T-helper 17 cell (primary cell): ENCODE measurements at places on chromosomes 13 and 19.

- no peak for DNase-seq
Measured at GRCh38 chr13:94327318-94327717, 152.2 kb downstream of the DCT start.

DNA sequence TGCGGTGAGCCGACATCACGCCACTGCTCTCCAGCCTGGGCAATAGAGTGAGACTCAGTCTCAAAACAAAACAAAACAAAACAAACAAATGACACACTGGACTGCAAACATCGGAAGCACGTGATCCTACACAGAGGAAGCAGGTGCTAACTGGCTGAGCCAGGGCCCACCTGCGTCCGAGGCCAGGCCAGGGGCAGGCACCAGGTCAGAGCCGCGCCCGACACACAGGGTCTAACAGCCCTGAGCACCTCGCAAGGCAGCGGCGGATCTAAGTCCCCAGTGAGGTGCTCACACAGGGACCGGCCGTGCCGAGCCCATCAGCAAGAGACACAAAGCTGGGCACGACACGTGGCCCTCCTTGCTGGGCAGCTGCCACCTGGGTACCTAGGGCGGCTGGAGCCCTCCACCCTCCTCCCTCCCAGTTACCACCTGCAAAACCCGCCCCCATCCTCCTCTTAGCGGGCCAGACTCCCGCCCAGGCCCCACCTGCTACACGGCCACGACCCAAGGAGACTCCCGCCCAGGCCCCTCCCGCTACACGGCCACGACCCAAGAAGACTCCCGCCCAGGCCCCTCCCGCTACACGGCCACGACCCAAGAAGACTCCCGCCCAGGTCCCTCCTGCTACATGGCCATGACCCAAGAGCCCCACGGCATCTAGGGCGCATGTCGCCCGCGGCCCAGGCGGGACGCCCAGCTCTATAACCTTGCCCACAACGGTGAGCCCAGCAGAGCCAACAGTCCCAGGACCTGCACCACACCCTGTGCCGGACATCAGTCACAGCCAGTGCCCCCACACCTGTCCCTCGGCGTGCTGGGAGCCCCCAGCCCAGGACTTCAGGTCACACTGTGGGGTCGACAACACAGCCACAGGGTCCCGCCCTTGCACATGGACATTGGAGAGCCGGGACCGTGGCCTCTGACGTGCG lies 15.6 kb downstream of the AP3D1 start:
- no peak for DNase-seq

DNA sequence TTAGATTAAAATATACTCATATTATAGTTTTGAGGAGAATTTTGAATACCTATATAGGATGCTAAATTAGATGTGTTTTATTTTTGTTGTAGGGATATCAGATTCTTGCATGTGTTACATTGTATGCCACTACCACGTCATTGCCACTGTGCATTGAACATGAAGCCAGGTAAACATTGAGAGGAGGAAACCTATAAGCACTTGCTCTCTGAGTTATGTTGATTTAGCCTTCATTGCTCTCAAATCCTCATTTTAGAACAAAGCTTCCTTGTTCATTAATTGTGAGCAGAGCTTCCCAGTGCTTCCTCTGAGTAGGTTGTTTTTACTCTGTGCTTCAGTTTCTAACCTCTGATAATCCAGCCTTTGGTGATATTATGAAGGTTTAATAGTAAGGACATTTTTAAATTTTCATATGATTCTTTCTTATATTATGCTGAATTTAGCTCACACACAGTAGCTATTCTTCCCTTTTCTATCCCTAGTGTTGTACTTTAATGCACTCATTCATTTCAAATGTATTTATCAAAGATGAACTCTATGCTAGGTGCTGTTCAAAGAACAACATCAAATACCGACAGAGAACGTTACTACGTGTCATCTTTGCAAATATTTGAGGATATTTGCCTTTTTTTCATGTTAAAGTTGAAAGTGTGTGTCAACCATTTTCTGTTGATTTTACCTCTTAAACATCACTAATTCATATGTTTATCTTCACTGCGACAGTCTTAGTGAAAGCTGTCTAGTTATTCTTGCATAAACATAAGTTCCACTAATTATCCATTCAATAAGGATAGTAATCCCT lies 1448.0 kb upstream of the MIR17HG start:
- no peak for DNase-seq

DNA sequence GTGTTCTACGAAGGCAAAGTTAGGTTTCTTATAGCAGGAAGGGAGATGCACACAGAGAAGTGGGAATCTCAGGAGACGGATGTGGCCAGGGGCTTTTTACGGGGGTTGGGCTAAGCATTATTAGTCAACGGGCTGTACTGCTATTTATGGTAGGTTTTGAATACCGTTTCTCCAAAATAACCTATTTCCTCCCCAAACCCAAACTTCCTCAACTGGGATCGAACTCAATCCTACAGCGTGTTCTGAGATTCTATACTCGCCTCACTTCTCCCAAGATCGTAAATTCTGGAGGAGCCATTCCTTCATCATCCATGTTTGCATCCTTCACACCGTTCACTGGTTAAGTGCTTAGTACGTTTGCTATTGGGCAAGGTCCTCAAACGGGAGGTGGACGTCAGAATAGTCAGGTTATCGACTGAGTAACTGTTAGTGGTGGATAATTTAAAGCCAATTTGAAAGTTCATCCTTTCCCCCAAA lies 1.2 kb upstream of the TRIM13 start:
- DNase-seq, result no peak

DNA sequence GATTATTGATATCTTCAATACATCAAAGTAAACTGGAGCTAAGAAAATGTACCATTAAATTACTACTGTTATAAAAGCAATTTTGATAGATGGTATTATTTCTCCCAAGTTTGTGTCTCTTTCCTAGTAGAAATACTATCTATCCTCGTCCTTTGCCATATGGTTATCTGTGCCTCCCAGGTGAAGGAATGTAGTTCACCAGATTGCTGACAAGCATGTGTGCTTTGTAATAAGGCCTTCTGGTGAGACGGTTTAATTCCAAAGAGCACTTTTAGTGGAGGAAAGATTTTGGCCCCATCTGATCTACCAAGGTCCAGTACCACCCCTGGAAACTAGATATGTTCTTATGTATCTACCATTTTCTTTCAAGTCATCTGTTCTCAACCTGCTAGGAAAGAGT lies 243.6 kb downstream of the DLEU7 start:
- no peak for DNase-seq

- no peak for DNase-seq
Measured at GRCh38 chr19:43422689-43423066, 8.0 kb downstream of the TEX101 start.

- DNase-seq, result peak; percentile 35
Measured at GRCh38 chr19:3507371-3508120, 1.4 kb downstream of the FZR1 start.

GRCh38 chr13:24625870-24626849 lies 54.0 kb upstream of the ATP12A start:
- no peak for DNase-seq

GRCh38 chr19:49924004-49924880 lies 4.8 kb upstream of the ATF5 start:
- no peak for DNase-seq

GRCh38 chr13:35500144-35500543 lies 23.7 kb upstream of the MAB21L1 start:
- no peak for DNase-seq

DNA sequence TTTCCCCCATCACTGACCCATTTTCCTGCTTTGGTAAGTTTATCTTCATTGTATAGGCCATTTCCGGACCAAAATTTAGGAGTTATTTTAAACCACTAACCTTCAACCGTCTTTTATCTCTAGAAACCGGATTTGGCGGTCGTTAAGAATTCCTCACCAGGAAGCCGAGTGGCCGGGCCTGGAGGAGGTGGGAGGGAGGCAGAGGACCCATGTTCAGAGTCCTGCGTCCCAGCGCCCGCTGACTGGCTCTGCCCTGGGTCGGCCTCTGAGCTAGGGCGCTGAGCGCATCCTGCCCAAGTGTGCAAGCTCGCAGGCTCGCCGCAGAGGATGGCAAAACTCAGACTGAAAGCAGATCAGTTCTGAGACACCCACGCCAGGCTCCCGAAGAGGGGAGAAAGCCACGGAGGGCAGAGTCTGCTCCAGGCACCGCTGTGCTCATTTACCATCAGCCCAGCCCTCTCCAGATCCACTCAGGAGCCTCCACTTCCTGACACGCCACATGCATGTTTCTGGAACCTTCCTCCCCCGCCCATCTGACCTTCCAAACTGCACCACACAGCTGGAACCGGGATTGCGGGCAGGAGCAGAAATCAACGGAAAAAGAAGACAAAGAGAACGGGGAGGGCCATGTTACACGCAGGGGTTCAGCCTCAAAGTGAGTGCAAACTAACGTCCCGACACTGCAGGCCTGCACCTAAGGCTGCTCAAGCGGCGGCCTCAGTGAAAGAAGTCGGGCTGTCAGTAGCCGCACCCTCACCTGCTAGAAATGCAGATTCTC lies 8.3 kb downstream of the COL4A1 start:
- DNase-seq, result no peak

- no peak for DNase-seq
Measured at GRCh38 chr13:103184413-103184812, 118.2 kb upstream of the SLC10A2 start.

GRCh38 chr13:44267203-44267602 lies 106.4 kb upstream of the SERP2 start:
- no peak for DNase-seq

DNA sequence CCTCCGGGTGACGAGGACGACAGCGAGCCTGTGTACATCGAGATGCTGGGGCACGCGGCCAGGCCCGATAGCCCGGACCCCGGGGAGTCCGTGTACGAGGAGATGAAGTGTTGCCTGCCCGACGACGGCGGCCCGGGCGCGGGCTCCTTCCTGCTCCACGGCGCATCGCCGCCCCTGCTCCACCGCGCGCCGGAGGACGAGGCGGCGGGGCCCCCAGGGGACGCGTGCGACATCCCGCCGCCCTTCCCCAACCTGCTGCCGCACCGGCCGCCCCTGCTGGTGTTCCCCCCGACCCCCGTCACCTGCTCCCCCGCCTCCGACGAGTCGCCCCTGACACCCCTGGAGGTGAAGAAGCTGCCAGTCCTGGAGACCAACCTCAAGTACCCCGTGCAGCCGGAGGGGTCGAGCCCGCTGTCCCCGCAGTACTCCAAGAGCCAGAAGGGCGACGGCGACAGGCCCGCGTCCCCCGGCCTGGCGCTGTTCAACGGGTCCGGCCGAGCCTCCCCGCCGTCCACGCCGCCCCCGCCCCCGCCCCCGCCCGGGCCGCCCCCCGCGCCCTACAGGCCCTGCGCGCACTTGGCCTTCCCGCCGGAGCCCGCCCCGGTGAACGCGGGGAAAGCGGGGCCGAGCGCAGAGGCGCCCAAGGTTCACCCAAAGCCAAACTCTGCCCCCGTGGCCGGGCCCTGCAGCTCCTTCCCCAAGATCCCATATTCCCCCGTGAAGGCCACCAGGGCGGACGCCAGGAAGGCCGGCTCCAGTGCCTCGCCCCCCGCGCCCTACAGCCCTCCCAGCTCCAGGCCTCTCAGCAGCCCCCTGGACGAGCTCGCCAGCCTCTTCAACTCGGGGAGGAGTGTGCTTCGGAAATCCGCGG lies 511.3 kb downstream of the MYO16 start:
- no peak for DNase-seq

DNA sequence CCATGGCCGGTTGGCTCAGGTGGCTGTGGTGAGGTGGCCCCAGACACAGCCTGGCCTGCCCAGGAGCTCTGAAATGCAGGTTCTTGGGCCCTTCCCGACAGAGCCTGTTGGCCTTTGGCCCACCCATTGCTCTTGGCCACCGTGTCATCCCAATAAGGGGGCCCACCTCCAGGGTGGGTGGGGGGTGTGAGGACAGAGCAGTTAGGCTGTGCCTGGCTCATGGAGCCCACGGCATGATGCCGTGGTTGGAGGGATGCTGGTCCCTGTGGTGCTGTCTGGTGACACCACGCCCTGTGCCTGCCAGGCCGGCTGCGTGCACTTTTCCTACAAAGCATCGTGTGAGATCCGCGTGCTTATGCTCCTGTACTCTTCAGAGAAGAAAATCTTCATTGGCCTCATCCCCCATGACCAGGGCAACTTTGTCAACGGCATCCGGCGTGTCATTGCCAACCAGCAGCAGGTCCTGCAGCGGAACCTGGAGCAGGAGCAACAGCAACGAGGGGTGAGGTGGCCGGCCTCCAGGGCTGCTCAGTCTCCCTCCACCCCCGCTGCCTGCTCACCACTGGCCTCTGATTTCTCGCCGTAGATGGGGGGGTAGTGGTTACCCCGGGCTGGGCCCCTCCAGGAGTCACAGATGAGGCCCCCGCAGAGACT lies 7.6 kb downstream of the PNKP start:
- DNase-seq, result no peak

GRCh38 chr19:17398902-17399527 lies 5.0 kb upstream of the CCDC194 start:
- DNase-seq, result no peak
